ENCODE measurements at places on chromosomes 7 and 10. TPM values are rescaled to one million over a fixed set of nuclear protein-coding genes. Genes with fewer than 3 reads are reported as not detected.
A peak's percentile ranks its signal among the peaks of the same experiment; 100 is the strongest.

- DNase-seq: no peak
Observed at GRCh38 chr10:34250722-34251121, 564.4 kb downstream of the PARD3 start.

GRCh38 chr7:7491044-7491443 is 44.6 kb downstream of the COL28A1 start:
- DNase-seq: no peak

DNA sequence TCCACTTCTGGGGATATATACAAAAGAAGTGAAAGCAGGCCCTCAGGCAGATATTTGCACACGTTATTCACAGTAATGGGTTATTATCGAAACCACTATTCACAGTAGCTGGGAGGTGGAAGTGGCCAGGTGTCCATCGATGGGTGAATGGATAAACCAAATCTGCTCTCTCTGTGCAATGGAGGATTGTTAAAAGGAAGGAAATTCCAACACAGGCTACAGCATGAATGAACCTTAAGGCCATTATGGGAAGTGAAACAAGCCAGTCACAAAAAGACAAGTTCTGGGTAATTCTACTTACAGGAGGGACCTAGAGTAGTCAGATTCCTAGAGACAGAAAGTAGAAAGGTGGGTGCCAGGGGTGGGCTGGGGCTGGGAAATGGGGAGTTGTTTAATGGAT is 48.5 kb upstream of the BHLHA15 start:
- DNase-seq: no peak

- DNase-seq: no peak
Observed at GRCh38 chr10:14586901-14587300, 187.8 kb downstream of the FAM107B start.

GRCh38 chr10:76270464-76270863 is 839.0 kb downstream of the LRMDA start:
- no peak for DNase-seq

DNA sequence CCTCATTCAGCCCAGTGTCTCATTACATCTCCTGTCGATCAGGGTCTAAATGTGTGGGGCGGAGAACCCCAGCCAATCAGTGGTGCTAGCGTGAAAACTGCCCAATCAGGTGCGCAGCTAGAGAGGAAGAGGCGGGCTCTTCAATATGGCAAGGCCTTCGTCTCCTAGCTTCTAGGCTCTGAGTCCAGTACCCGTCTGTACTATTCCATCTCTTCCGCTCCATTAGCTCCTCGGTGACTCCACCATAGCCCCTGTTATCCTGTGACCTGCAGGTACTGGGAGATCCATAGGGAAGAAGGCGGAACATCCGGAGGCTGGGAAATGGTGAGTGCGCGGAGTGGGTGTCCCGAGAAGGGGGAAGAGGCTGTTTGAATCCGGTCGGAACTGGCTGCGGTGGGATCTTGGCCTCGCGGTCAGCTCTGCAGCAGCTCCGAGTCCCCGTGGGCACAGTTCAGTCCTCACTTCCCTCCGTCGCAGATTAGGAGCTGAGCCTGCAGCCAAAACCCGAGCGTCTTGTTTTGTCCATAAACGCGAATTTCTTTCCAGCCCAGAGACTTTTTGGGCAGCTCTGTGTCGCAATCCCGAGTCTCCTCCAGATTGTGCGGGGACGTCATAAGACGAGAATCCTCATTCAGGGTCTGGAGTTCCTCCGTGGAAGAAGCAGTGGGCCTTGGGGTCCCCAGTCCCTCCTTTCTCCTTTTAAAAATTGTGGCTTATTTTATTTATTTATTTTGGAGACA is at the start of gene ZNF727:
Gene ZNF727, plus strand, starts transcription at position 134 of the 740 bp plus-strand sequence. Its CDS starts 188 bp downstream, at position 322.
- peak; percentile 5 for DNase-seq

- no peak for DNase-seq
Observed at GRCh38 chr10:49325131-49325915, 26.4 kb downstream of the C10orf71 start.

GRCh38 chr10:100153239-100153825 is 32.5 kb downstream of the ERLIN1 start:
- no peak for DNase-seq

GRCh38 chr7:30279653-30279904 is 4.8 kb upstream of the ZNRF2 start:
- DNase-seq: no peak

DNA sequence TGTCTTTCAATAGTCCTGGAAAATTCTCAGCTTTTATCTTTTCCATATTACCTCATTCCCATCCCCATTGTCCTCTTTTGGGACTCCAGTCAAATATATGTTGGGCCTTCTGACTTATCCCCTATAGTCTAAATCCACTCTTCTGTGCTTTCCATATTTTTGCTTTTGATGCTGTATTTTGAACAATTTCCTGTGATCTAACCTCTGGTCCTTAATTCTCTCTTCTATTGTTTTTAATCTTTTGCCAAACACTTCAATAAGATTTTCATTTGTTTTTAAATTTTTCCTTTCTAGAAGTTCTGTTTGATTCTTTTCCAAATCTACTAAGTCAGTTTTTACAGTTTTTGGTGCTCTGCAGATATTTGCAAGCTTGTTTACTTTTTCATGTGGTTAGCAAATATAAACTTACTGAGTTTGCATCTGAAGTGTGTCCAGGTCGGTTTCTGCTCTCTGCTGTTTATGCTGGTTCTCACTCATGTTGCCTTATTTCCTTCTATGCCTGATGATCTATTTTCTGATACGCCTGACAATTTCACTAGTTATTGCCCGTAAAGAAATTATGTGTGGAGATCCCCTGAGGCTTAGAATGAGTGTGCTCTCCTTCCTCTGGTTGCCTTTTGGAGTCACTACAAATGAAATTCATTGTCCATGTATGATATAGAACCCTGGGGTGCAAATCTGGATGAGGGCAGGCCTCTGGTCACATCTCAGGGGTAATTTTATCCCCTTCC is 110.4 kb downstream of the RBM20 start:
- DNase-seq: no peak

- DNase-seq: no peak
Observed at GRCh38 chr7:85095366-85095765, 91.5 kb downstream of the SEMA3D start.

The MAT1A gene
- polyA plus RNA-seq: 1.5 TPM

The TACC2 gene
- 45.2 TPM for polyA plus RNA-seq

The HECW1 gene
- polyA plus RNA-seq: 6.4 TPM

Data from renal pelvis (tissue), 12 donors.